ENCODE measurements at places on chromosomes 1 and 21.

GRCh38 chr21:39632796-39633442, 20.2 kb downstream of the B3GALT5 start:
- no peak for DNase-seq

DNA sequence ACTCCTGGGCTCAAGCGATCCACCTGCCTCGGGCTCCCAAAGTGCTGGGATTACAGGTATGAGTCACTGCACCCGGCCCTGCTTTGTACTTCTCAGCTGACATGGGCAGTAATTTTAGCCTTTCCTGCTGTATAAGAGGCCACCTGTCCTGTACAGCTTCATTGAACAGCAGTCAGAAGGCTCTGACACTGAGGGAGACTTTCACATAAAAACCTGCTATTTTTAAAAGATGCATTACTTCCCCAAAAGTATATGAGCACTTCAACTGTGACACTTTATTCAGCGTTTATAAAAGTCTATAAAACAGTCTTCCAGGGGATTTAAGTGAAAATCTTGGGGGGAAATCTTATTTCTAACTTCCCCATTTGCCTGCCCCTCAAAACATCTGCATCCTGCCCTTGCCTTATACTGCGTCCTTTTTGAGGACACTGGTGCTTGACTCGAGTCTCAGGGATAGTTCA, 17.6 kb downstream of the RNU5D-1 start:
- no peak for DNase-seq

DNA sequence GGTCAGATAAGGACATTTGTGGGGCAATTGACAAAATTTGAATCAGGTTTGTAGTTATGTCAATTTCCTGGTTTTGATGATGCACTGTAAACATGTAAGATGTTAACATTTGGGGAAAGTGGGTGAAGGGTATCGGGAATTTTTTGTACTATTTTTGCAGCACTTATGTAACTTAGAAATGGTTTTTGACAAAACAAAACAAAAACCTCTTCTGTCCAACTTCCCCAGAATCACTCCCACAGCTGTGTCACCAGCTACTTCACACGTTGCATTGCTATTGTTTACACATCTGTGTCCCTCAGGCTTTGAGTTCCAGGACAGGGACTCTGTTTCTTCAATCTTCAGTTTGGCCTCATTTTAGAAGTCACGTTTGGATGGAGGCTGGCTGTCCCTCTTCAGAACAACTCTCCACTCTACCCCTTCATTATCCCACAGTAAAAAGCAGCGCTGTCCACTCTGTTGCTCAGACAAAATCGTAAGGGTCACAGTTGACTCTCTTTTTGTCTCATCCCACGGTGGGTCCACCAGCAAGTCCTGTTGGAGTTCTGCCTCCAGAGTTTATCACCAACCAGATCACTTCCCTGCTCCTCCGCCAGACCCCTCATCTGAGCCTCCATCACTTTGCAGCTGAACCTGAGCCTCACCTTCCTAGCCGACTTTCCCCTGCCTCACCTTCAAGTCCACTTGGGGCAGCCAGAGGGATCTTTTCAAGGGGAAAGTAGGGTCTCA, 63.2 kb downstream of the NENF start:
- no peak for DNase-seq

DNA sequence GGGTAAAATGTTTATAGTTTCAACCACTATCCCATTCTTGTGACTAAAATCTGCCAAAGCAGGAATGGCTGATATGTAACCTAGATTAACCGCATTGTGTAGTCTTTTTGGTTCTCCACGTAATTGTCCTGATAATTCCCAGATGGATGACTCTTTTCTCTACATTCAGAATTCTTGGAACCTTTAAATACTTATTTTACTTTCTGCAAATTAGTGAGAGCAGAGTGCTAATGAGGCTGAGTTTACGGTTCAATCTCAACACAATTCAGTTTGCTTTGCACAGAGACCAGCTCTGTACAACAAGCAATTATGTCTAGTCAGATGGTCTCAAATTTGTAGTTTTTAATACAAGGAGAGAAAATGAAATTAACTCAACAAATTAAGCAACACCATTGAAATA, 9.1 kb downstream of the CRB1 start:
- no peak for DNase-seq

GRCh38 chr1:22760455-22760854, 49.8 kb downstream of the EPHB2 start:
- DNase-seq: no peak

DNA sequence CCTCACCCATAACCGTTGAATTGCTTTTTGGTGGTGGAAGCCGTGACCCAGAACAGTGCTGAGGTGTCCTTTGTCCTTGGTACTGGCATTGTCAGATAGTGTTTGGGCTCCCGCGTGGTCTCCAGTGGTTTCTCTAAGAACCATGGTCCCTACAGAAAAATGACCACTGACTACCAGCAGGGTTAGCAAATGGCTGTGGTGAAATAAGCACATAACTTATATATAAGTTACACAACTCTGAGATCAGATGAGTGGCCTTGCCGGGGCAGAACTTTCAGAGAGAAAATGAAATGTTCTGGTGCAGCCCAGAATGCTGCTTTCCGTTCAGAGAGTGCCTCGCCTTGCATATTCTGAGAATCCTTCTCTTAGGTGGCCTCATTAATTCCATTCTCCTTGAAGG, 5.0 kb downstream of the SLC37A1 start:
- no peak for DNase-seq

DNA sequence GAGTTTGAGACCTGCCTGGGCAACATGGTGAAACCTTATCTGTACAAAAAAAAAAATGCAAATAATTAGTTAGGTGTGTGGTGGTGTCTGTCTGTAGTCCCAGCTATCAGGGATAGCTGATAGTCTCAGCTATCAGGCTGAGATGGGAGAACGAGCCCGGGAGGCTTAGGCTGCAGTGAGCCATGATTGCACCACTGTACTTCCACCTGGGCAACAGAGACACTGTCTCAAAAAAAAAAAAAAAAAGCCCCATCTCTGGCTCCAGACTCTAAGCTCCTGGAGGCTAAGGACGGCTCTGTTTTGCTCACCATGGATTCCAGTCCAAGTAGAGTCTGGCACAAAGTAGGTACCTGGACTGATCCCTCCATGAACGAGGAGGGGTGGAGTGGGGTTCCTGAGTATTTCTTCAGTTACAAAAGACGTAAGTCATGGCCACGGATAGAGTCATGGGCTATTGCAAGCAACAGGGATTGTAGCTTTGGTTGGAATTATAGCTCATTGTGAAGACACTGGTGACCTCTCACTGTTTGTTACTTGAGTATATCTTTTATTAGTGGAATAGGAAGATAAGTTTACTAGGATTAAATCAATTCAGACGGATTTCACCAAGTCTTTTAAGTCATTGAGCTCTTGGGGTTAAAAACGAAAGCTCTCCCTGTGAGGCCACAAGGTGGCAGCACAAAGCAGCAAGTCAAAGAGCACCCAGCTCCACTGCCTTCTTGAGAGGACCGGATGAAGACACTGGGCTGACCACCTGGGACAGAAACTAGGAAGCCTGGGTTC, 35.6 kb upstream of the TMEM61 start:
- peak; percentile 53 for DNase-seq

DNA sequence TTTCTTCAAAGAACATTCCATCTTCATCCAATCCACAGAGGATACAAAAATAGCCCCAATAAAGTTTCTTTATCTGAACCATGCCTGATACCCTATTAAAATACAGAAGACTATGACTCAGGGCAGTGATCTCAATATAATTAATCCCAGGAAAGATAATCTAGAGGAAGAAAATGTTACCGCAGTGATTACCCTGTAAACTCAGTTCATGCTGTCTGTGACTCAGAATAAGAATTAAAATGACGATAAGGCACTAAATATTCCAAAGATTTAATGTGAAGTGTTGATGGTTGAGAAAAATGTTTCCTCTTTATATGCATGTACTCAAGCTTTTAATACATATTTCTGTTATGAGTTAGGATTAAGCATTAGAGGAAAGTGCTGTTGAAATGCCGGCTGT, 88.6 kb upstream of the LYPLAL1 start:
- DNase-seq: no peak

- no peak for DNase-seq
Measured at GRCh38 chr1:157087030-157087429, 12.6 kb downstream of the ETV3L start.

GRCh38 chr1:110765640-110766335, 91.0 kb upstream of the KCNA3 start:
- peak; percentile 34 for DNase-seq

- no peak for DNase-seq
Measured at GRCh38 chr1:20124456-20125057, 5.2 kb upstream of the PLA2G2D start.

DNA sequence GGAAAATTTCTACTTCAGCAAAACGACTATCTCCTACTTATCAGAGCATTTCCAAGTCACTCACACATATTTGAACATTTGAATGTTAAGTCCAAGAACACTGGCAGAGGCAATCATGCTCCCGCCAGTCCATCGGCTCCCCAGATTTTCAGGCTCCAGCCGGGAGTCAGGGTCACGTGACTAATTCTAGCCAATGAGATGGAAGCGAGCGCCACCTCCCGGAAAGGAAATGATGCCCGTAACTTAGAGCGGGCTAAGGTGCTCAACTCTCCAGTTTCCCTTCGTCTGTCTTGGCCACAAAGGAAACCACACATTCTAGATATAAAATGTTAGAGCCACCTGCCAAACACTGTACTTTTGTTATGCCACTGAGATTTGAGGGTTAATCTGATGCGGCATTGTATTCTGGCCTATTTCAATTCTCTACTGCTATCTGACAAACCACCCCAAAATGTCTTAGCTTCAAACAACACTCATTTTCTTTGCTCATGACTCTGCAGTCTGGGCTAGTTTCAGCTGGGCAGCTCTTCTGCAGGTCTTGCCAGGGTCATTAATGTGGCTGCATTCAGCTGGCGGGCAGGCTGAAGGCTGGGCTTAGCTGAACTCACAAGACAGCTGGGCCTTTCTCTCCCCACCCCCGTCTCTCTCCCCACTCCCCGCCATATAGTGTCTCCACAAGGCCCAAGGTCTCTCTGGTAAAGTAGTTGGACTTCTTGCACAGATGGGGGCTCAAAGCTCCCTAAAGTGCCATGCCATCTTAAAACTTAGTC, 16.5 kb upstream of the LHX4 start:
- DNase-seq: peak; percentile 31

- DNase-seq: no peak
Measured at GRCh38 chr1:5828308-5828935, 163.8 kb downstream of the NPHP4 start.

DNA sequence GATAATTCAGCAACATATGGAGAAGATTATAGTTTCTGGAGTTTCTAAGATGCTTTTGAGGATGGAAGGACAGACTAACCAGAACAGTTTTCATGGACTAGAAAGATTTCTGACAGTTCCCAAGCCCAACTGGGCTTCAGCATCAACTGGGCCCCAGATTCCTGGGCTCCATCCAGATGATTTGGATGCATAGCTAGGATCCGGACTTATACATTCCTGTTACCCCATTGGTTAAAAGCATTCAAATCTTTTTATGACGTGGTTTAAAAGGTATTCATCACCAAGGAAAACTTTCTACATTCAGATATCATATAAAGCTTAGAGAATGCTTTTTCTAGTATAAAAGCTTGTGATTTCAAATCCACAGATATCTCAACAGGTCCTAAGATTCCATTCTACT, 29.7 kb downstream of the TSHB start:
- no peak for DNase-seq

- DNase-seq: no peak
Measured at GRCh38 chr1:214793708-214794107, 190.7 kb downstream of the CENPF start.

GRCh38 chr1:213075725-213076124, 24.7 kb downstream of the RPS6KC1 start:
- no peak for DNase-seq

DNA sequence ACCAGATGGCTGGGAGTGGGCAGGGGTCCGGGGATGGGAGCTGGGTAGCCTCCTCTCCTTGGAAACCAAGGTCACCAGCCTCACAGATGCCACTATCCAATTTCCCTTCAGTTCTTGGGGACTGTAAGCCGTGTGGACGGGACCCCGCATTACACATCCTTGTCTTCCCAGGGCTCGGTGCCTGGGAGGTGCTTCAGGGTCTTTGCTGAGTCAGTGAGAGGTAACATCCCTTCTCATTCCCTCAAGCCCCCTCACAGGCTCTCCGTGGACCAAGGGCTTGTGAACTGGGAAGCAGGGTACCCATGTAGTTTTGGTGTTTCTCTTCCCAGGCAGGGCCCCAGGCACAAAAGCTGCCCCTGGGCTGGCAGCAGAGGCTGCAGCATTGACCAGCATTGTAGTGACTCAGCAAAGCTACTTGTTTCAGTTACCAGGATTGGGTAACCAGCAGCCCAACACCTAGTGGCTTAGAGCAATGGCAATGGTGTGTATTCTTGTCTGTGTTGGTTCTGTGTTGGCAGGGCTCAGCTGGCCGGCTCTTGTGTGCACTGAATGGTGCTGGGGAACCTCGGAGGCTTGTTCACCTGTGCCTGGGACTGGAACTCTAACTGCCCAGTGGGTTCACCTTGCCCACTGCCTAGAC, 24.6 kb upstream of the PCBP3 start:
- DNase-seq: no peak

GRCh38 chr1:37282764-37283163, 191.6 kb upstream of the ZC3H12A start:
- DNase-seq: no peak

GRCh38 chr1:202124142-202124541, 1.4 kb downstream of the GPR37L1 start:
- DNase-seq: no peak

DNA sequence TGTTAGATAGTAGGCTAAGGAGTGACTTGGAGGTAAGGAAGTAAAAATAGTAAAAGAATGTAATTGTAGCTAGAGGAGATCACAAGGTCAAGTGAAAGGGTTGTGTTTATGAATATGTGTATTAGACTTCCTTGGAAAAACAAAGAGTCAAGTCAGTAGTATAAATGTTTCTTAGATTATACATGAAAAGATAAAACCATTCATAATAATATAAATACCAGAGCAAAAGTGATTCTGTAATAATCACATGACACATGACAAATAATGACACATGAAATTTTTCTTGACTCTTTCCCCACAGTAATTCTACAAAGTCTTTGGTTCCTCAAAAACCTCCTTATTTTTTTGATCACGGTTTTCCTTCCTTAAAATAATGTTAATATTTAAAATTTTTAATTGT, 56.4 kb downstream of the IVNS1ABP start:
- no peak for DNase-seq

GRCh38 chr1:171663854-171664575, 11.5 kb upstream of the MYOC start:
- no peak for DNase-seq

GRCh38 chr1:186882372-186883134, 53.8 kb downstream of the PLA2G4A start:
- DNase-seq: no peak

DNA sequence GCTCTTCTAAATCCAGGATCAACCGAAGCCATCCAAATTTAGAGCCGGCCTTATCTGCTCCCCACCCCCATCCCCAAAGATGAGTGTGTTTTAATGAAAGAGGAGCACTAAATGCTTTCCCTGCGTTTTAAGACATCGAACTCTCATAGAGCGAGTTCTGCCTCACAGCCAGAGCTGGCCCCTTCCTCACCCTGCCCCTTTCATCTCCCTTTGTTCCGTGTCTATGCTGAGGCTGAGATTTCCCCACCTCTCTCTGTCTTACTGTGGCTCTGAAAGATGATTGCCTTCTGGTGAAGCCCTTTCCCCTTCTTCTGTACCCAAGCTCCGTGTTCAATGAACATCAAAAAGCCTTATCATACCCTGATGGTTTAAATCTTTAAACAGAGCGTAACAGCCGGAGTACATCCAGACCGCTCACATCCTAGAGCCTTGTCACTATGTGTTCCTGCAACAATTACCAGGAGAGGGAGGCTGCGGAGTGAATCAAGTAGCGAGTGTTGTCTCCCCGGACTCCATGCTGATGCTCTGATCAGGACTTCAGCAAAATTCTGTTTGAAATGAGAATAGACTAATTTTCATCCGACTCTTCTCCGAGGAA, 110.1 kb downstream of the ZNF326 start:
- no peak for DNase-seq

GRCh38 chr1:32886004-32886827, at the start of gene HPCA:
Gene HPCA (plus strand): TSS chr1:32886491. CDS start chr1:32888899, 2,408 bp downstream.
- DNase-seq: peak; percentile 46
